G401 (cell line): ENCODE measurements at places on chromosomes 3 and 15. TPM values are rescaled to one million over a fixed set of nuclear protein-coding genes. Genes with fewer than 3 reads are reported as not detected.
A peak's percentile ranks its signal among the peaks of the same experiment; 100 is the strongest.

Gene UROC1
- not detected in 2 replicates for total RNA-seq

DNA sequence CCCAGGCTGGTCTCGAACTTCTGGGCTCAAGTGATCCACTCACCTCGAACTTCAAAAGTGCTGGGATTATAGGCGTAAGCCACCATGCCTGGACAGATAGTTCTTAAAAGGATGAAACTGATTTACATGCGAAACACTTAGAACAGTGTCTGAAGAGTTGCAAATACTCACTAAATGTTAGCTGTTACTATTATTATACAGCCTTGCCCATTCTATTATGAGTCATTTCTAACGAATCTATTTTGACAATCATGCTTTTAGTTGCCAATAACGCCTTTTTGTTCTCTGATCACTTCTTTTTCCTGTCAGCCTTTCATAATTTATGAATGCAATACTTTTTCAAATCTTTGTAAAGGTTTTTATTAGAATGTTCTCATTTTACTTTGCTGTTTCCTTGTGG, 112.7 kb downstream of the SNRK start:
- DNase-seq, result no peak

Gene WWTR1
- total RNA-seq, result 16.1 and 28.2 TPM in 2 replicates

Gene VEPH1
- total RNA-seq, result 17.7 and 25.3 TPM in 2 replicates

Gene ANKUB1
- total RNA-seq, result not detected in 2 replicates

GRCh38 chr3:116000311-116000710, 377.0 kb downstream of the GAP43 start:
- no peak for DNase-seq

Gene ZNF148
- 14.6 and 21.5 TPM in 2 replicates for total RNA-seq

DNA sequence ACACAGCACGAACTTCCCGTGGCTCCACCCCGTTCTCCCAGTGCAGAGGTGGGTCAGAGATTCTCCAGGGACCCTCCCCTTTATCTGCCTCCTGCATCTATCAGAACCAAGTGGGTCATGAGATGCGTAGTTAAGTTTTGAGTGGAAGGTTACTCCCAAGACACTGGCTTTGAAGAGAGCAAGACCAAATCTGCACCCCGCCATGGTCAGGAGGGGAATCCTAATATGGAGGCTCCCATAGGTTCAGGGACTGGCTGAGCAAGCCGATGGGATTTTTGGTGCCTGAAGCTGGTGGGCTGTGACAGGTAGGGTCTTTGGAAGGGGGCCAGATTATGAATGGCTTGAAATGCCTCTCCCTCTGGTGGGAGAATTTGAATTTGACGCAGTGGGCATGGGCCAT, 207.0 kb upstream of the NR2E3 start:
- DNase-seq, result no peak

DNA sequence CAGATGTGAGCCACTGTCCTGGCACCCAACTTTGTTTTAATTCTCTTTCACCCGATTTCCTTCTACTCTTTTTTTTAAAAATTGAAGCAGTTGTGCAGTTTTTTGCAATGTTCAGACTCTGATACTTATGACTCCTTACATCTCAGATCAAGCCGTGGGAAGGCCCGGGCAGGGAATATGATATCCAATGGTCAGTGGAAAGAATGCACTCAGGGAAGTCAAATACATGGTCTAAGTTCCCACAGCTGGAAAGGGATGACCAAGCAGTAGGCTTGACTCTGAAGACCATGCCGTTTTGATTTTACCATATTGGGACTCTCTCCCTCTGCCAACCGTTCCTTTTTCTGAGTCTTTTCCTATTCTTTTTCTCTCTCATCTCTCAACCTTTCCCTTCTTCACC, 157.2 kb downstream of the RPLP1 start:
- no peak for DNase-seq

DNA sequence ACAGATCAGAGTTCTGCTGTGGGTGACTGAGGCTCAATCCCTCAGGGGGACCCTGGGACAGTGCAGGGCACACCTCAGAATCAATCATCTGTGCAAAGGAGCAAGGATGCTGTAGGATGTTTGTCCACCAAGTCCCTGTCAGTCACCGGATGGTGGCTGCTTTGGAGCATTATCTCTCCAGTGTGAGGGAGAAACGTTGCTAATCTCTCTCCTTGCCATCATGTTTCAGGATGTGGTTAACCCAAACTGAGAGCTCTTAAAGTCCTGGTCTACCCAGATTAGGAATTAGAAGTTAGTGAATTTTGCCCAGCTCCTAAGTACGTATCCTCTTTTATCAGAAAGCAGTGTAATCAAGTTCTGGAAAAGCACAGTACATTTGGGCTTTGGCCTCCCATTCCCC, 26.2 kb upstream of the LRRC3B start:
- no peak for DNase-seq

Gene SLC38A3
- total RNA-seq, result 1.1 and 3.0 TPM in 2 replicates

Gene GNAT1
- not detected in 2 replicates for total RNA-seq

Gene CYP11A1
- not detected in 2 replicates for total RNA-seq

GRCh38 chr3:72052841-72053409, 268.0 kb upstream of the PROK2 start:
- DNase-seq, result no peak

- peak; percentile 87 for DNase-seq
These were observed at the start of gene IQSEC1 for GRCh38 chr3:13073326-13074005. IQSEC1 (minus strand) TSS chr3:13073429; CDS start chr3:13073014, 415 bp downstream.

DNA sequence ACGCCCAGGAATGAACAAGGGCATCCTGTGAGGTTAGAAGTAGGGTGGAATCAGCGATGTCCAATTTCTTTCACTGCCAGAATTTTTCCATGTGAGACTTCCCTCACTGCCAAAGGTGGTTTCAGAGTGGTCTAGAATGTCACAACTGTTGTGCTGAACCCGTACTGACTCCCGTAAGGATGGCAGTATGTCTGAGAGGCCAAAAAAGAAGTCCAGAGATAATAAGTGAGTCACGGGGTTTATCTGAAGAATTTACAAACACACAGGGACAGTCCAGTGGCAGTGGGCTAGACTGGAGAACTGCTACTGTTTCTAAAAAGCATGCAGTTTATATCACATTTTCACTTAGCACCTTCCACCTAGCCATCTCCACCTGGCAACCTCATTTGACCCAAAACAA, 160.6 kb upstream of the ATP10A start:
- DNase-seq, result no peak

DNA sequence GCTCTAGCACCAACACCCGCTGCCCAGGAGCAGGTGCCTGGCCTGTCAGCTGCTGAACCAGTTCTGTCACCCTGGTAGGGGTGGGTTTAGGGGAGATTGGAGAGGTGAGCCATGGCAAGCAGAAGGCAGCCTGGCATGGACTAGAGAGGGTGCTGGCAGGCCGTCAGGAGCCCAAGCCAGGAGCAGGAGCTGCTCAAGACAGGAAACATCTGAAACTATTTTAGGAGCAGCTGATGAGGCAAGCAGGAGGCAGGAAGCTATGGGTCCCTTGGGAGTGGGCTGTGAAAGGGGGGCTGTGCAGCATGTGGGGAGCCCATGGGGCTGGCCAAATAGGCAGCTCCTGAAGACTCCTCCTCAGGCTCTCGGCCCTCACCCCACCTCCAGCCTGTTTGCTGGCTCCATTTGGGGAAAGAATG, 2.3 kb downstream of the INKA1 start:
- peak; percentile 79 for DNase-seq

GRCh38 chr15:48144889-48145288, 24.1 kb downstream of the SLC24A5 start:
- DNase-seq, result no peak
